ENCODE measurements at places on chromosomes 7 and 10.
A peak's percentile ranks its signal among the peaks of the same experiment; 100 is the strongest.

GRCh38 chr10:84177541-84178141 lies 4.0 kb downstream of the GPR15LG start:
- peak; percentile 62 for DNase-seq

DNA sequence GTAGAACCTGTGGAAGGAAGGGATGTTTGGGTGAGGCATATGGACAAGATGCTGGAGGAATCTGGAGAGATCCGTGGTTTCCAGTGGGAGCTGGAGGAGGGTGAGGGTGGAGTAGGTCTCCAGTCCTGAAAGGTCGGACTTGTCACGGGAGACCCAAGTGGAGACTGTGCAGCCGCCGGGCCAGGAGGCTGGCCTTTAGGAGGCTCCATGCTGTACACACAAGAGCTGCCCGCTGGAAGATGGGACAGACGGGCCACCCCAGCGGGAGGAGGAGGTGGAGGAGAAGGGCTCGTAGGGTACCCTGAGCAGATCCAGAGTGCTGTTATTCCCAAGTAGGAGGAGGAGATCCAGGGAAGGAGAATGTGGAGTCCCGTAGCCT lies 106.7 kb downstream of the NKX6-2 start:
- DNase-seq = no peak

- DNase-seq = no peak
Measured at GRCh38 chr7:141640239-141640840, 61.6 kb downstream of the DENND11 start.

DNA sequence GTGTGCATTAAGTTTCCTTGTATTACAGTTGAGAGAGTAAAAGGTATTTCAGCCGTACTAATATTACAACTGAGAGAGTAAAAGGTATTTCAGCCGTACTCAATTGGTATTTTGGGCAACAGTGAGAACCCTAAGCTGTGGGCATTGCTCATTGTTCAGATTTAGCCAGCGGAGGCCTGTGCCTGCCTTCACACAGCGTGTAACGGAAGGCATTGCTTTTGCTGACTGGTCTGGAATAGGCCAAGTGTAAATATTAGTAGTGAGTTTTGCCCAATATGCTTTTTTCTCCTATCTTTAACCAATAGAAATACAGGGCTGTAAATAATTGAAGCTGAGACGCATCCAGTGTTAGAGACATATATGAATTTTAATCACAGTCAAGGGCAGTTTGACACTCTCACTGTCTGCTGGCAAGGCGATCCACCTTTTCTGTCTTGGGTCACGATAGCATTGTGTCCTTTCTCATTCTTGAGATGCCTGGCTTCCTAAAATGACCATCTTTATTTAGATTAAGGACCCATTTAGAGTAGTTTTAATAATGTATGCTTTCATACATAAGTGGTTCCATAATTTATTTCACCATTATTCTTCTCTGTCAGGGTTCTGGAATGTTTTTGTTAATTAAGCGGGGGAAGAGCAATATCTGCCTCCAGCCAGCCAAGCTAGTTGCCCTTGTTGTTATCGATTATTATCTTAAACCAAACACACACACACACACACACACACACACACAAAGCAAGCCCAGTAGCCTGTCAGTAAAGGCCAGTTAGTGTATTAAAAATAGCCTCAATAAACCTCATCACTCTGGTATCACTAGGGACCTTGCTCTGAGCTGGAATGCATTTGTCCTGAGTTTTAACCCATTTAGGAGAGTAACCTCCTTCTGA lies 130.7 kb downstream of the CELF2 start:
- no peak for DNase-seq

DNA sequence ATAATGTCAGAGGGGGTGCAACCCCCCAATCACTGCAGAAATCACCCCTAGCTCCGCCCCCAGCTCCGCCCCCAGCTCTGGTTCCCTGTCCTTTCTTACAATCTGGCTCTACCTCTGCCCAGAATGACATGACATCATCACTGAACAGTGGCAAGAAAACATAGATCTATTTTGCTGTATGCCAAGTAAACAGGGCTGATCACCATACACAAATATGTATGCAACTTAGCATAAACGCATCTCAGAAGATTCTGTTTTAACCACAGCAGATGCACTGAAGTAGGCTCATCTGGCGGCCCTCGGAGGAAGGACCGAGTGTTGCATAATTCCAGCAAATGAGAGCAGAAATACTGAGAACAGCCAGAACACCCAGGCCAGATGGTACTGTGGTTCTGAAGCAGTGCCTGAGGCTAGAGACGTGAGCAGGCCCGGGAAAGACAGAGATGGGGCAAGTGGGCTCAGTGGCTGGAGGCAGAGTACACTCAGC lies 293.3 kb upstream of the KLF14 start:
- DNase-seq = peak; percentile 53

DNA sequence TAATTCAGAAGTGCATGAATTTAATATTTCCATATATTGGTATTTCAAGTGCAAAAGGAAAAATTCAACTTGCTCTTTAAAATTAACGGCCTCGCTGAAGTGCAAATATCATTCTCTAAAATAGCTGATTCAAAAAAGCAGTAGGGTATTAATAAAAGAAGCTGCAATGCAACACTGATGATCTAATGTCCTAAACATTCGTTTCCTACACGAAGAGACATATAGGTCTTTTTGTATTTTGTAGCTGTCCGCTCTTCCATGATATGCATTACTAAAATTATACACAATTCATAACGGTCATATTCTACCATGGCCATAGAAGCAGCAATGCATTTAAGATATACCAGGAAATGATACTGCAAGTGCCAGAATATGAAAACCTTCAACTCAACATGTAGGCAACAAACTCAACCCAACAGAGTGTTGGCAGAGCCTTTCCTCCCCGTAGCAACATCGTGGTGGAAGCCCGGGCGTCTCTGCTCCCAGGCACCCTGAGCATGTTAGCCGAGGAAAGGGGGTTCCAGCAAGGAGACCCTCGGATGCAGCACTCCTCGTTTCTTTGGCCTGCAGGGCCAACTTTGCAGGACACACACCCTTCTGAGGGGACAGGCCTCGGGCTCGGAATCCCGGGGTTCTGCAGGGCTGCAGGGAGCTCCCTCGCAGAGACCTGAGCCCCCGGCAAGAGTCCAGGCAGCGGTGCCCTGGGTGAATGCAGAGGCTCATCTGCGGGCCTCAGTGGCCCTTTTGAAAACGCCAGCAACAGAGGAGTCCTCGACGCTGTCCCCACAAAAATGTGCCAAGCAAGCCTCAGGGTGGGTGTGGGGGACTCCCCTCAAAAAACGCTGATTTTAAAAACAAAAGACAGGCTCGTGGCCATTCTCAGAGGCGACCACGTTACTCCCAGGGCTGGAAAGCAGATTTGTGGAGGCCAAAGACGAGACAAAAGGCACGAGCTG lies 1.6 kb downstream of the FAM171A1 start:
- DNase-seq = no peak

DNA sequence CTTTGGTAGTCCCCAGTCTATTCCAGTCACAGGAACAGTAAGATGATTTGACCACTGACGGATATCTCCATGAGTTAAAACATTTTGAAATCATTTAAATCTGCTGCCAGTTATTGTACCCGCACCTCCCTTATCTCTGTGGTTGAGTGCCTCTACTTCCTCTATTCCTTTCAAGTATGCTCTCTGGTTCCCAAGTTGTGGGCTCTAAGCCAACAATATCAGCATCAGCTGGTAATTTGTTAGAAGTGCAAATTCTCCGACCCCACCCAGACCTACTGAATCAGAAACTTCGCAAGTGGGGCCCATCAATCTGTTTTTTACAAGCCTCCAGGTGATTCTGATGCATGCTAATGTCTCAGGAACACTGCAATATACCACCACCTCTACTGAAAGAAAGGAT lies 235.5 kb downstream of the CCSER2 start:
- no peak for DNase-seq

- no peak for DNase-seq
Measured at GRCh38 chr7:93030605-93031225, 87.1 kb downstream of the SAMD9 start.

GRCh38 chr7:32360127-32360526 lies 130.1 kb downstream of the LSM5 start:
- DNase-seq = no peak

GRCh38 chr10:62264702-62265436 lies 3.8 kb downstream of the RTKN2 start:
- DNase-seq = peak; percentile 7

DNA sequence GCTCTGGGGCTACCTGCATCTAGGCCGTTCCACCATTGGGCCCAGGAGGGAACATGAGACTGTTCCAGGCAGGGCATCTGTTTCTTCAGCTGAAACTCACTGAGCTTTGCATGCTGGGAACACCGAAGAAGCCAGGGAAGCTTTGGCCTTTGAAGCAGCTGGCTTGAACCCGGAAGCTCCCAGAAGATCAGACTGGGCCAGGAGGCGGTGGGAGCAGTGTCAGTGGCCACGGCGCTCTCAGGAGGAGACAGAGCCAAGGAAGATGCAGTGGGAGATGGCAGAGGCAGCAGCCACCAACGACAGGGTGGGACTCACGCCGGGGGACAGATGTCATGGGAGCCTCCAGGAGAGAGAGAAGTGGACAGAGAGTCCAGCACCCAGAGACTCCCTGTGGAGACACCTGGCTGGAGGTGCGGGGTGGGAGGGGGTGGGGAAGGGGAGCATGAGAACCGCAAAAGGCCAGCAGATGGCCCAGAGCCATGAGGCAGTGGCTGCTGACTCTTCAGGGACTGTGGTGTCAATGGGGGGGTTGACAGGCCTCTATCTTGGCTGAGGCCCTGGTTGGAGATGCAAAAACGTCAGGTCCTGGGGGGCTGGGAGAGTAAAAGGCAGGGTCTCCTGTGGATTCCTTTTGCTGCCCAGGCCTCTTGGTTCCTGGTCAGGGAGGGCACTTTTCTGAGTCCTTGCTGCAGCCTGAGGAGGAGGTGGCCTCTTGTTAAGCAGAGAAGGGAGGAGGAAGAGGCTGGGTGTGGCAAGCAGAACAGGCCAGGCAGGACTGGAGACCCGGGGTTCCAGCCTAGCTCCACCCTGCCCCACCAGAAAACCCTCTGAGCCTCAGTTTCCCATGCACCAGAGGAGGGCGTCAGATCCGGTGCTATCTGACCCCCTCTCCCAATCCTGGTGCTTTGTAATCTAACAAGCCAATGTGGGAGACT lies 6.3 kb upstream of the AQP1 start:
- DNase-seq = no peak

DNA sequence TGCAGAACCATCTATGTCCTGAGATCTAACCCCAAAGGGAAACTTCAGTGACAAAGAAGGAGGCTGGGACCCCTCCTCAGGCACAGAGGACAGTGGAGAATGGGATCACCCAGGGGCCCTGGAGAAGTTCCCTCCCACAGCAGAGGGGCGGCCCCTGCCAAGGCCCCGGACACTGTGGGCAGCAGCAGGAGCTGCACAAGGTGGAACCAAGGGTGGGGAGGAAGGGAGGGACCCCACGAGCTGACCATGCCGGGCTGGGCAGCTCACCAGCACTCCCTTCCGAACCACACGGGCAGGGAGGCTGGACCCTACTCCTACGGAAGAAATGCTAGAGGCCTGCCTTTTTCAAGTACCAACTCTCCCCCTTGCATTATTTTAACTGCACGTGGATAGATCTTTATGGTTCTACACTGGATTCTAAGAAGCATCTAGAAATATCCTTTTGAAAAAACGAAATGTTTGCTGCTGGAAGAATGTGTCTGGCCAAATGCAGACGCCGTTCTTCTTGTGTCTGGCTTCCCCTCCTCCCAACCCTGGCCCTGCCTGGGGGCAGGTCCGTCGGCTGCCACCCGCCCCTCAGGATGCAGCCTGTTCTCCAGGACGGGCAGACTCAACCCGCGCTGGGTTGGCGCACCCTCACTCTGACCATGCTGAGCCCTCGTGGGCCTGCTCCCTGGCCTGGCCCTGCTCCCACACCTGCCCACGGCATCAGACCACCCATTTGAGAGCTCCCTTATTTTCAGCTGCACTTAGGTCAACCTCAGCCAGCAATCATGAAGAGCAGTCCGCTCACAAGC lies 193.9 kb downstream of the TCERG1L start:
- DNase-seq = no peak

- DNase-seq = no peak
Measured at GRCh38 chr7:15725051-15725450, 38.6 kb upstream of the MEOX2 start.

DNA sequence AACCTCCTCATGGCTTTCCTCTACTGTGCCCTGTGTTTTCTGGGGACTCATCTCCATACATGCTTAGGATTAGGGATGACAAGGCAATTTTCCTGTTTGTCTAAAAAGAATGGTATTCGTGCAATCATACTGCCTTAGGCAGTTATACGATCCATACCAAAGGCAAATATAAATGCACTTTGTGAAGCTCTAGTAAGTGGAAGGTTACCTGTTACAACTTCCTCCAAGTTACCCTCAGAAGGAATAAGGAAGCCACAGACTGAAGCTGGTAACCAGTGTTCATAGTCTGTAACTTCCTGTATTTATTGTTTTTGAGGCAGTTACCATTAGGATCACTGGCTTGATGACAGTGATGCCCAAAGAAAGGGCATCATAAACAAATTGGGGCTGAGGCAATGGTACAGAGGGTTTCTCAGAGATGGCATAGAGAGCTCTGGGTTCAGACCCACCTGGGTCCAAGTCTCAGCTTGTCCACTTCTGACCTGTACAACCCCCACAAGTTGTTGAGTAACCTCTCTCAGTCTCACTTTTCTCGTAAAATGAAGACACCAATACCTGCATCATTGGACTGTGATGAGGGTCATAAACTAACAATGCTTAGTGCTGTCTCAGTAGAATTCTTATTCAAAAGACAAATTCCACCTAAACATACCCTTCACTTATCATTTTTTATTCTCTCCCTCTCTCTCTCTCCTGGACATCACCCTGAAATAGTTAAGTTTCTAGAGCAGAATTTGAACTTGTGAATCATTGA lies 138.2 kb downstream of the ELMO1 start:
- peak; percentile 11 for DNase-seq

DNA sequence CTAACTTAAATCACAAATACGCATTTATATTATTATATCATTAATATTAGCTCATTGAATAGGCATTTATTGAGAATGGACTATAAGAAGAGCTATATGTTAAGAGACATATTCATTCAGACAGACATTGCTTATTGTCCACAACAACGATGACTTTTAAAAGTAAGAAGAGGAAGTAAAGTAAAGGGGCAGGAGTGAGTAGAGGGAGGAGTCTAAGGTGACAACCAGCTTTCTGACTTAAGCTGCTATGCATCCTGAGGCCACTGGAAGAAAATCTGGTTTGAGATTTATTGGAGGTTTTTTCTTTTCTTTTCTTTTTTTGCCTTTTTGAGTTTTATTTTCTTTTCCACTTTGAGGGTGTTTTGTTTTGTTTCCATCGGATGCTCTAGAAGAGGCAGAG lies 723.5 kb downstream of the GRM8 start:
- DNase-seq = no peak

DNA sequence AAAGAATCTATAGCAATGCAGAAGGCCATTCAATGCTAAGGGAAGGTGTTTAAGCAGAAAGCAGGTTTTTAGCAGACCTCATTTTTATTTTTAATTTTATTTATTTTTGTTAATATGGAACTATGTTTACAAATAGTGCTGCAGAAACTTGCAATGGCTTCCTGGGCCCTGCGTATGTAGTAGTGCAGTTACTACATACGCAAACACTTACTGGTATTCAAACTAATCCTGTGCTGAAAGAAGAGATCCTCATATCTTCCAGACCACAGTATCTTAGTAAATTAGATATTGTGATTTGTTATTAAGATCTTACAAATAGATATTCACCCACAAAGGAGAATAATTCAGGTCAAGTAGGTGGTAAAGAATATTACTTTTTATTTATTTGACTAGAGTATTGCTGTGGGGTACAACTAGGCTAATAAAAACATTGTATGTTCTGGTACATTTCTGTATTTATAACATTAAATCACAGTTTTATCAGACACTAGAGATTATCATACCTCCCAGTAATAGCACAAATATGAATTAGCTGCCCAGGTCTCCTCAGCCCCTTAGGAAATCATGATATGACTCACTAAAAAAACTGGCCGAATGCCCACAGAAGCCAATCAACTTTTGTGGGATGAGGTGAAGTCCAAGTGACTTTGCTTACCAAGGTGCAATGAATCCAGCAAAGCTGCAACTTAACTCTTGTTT lies 57.6 kb downstream of the RNLS start:
- no peak for DNase-seq
